ENCODE measurements at places on chromosomes 6 and 20.

DNA sequence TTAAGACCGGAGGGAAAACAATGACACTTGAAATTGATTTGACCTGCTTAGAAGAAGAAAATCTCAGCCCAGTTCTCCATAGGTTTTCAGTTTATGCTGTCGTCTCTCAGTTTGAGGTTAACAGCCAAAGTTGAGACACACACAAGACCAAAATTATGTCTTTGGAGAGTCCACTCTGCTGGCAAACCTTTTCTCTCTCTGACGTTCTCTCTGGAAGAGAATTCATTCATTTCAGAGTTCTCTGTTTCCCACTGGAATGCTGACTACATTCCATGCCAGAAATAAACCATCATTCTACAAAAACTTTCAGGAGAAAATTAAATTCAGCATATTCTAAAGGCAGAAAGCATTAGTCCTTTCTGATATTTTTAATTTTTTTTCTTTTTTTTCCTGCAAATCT, 155.2 kb downstream of the TFAP2A start:
- peaks cover 8% of the 10 kb centered on the region for H3K4me1 ChIP-seq
- H3K36me3 ChIP-seq, result peaks cover 4% of the 10 kb centered on the region
- H3K27me3 ChIP-seq, result no peaks in the 10 kb centered on the region
- H3K27ac ChIP-seq, result no peak overlapping the region

- peaks cover 1% of the 10 kb centered on the region for H3K36me3 ChIP-seq
- no peaks in the 10 kb centered on the region for H3K27me3 ChIP-seq
- peak overlapping the region; percentile 54 for H3K27ac ChIP-seq
Observed at GRCh38 chr20:44170816-44171410, 16.1 kb downstream of the JPH2 start.

DNA sequence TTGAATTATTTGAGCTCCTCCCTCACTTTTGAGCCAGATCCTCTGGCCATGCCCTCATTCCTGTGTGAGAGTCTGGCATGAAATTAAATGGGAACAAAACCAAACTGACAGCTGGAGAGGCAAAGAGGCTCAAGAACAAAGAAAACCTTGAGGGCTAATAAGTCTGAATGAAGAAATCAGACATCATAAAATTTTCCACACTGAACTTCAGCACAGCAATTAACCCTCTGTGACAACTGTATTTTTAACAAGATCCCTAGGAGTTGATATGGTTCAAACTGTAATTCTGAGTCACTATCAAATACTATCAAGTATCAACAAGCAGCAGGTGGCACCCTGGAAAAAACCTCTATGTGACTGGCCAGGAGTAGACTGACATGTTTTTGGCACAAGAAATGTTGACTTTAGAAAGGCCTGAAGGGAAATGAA, 109.4 kb upstream of the EMILIN3 start:
- no peak for DNase-seq
- H3K27ac ChIP-seq, result peak overlapping the region; percentile 89
- peaks cover 45% of the 10 kb centered on the region for H3K36me3 ChIP-seq
- H3K4me1 ChIP-seq, result peaks cover 54% of the 10 kb centered on the region
- H3K4me3 ChIP-seq, result no peak overlapping the region
- H3K27me3 ChIP-seq, result no peaks in the 10 kb centered on the region

GRCh38 chr6:33577106-33577535, 3.0 kb downstream of the BAK1 start:
- no peak for DNase-seq
- peaks cover 17% of the 10 kb centered on the region for H3K4me1 ChIP-seq
- H3K36me3 ChIP-seq, result peaks cover 13% of the 10 kb centered on the region

DNA sequence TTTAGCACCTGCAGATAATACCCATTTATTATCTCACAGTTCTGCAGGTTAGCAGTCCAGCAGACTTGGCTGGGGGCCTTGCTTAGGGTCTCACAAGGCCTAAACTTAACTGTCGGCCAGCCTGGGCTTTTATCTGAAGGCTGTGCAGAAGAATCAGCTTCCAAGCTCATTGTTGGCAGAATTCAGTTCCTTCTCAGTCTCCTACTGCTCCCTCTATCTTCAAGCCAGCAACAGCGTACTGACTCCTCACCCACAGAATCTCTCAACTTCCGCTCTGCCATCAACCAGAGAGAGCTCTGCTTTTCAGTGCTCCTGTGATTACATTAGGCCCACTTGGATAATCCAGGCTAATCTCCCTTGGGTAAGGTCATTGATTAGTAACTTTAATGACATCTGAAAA, 30.2 kb upstream of the NHSL1 start:
- H3K4me1 ChIP-seq, result peaks cover 10% of the 10 kb centered on the region
- no peak for DNase-seq
- H3K4me3 ChIP-seq, result no peak overlapping the region
- H3K27me3 ChIP-seq, result no peaks in the 10 kb centered on the region
- no peak overlapping the region for H3K27ac ChIP-seq

DNA sequence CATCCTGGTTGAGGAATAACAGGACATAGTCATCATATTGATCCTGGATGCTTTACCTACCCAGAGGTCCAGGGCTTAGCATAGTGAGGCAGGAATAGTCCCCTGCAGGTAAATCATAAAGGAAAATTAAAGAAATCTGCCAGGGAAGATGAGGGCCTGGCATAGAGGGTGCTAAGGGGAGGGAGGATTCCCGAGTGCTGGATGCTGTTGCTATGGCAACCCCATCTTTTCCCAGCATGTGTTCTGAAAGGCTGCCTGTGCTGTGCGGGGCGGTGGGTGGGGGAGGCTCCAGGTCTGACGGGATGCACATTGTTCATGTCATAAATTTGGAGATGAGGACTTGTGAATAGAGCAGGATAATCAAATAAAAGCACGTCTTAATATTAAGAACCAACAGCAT, 212.6 kb upstream of the PCSK2 start:
- H3K4me3 ChIP-seq, result no peak overlapping the region
- H3K4me1 ChIP-seq, result no peaks in the 10 kb centered on the region
- H3K36me3 ChIP-seq, result no peaks in the 10 kb centered on the region
- no peak overlapping the region for H3K27ac ChIP-seq
- DNase-seq, result no peak
- H3K27me3 ChIP-seq, result peaks cover 8% of the 10 kb centered on the region

GRCh38 chr6:4404415-4404814, 269.0 kb upstream of the ECI2 start:
- H3K4me3 ChIP-seq, result no peak overlapping the region
- H3K36me3 ChIP-seq, result no peaks in the 10 kb centered on the region
- DNase-seq, result no peak
- no peak overlapping the region for H3K27ac ChIP-seq
- peaks cover 27% of the 10 kb centered on the region for H3K4me1 ChIP-seq
- no peaks in the 10 kb centered on the region for H3K27me3 ChIP-seq
